ENCODE measurements at places on chromosomes 3 and 15.

DNA sequence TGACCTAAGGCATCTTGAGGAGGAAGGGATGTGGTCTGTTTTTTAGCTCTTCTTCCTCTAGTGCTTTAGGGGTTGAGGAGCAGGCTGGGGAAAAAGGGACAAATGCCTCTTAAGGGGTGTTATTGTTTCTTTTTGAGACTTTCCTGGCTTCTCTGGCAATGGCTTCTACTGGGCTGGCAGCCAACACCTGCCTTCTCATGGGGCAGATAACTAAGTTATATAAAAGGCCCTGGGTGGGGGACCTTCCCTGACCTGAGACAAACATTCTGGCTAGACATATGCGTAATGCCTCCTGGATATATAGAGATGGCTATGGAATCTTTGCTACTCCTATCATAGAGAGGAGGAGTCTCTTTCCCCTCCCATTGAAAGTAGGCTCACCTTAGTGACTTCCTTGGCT, 179.2 kb upstream of the PROK2 start:
- H3K27ac ChIP-seq: no peak overlapping the region
- H3K4me3 ChIP-seq: no peak overlapping the region
- H3K27me3 ChIP-seq: no peaks in the 10 kb centered on the region
- H3K36me3 ChIP-seq: no peaks in the 10 kb centered on the region
- H3K4me1 ChIP-seq: no peaks in the 10 kb centered on the region

DNA sequence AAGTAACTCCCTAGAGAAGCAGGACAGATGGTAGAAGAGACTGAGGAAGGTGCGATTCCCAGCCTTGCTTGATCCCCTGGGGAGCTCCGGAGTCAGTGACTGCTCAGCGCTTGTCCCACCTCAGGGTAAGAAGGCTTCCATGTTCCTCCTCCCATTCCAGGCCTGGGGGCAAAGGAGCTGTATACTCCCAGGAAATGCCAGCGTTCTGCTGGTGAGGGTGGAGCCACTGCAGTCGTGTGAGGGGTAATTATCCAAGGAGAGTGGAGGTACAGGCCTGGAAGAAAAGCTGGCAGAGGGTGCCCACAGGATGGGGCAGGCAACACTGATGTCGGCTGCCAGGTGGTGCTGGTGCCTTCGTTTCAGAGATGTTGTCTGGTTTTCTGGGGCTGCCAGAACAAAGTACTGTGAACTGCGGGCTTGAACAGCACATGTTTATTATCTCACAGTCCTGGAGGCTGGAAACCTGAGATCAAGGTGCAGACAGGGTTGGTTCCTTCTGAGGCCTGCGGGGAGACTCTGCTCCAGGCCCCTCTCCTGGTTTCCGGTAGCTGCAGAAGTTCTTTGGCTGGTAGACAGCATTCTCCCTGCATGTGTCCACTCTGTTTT, 12.1 kb upstream of the APBA2 start:
- no peak overlapping the region for H3K4me3 ChIP-seq
- H3K27ac ChIP-seq: no peak overlapping the region
- H3K36me3 ChIP-seq: no peaks in the 10 kb centered on the region

DNA sequence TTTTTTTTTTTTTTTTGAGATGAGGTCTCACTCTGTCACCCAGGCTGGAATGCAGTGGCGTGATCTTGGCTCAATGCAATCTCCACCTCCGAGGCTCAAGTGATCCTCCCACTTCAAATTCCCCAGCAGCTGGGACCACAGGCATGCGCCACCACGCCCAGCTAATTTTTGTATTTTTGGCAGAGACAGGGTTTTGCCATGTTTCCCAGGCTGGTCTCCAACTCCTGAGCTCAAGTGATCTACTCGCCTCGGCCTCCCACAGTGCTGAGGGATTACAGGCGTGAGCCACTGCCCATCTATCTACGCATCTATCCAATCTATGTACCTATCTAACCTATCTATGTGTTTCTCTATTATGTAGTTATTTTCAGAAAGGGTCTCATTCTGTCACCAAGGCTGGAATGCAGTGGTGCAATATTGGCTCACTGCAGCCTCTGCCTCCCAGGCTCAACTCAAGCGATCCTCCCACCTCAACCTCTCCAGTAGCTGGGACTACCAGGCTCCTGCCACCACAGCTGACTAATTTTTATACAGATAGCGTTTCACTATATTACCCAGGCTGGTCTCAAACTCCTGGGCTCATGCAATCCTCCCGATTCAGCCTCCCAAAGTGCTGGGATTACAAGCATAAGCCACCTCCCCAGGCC, 20.2 kb upstream of the GPX1 start:
- H3K36me3 ChIP-seq: peaks cover 18% of the 10 kb centered on the region
- peak overlapping the region; percentile 44 for H3K27ac ChIP-seq
- no peaks in the 10 kb centered on the region for H3K27me3 ChIP-seq
- no peaks in the 10 kb centered on the region for H3K4me1 ChIP-seq

GRCh38 chr3:3160826-3161225, 18.7 kb downstream of the CRBN start:
- no peaks in the 10 kb centered on the region for H3K27me3 ChIP-seq
- DNase-seq: no peak
- H3K36me3 ChIP-seq: peaks cover 34% of the 10 kb centered on the region
- H3K27ac ChIP-seq: peak overlapping the region; percentile 42
- H3K4me3 ChIP-seq: no peak overlapping the region
- H3K4me1 ChIP-seq: peaks cover 4% of the 10 kb centered on the region

GRCh38 chr3:47370887-47371697, 9.7 kb upstream of the PTPN23 start:
- no peaks in the 10 kb centered on the region for H3K27me3 ChIP-seq
- H3K36me3 ChIP-seq: no peaks in the 10 kb centered on the region
- no peak for DNase-seq
